ENCODE measurements at places on chromosomes 2 and 18.

- no peak overlapping the region for H3K27ac ChIP-seq
- H3K4me3 ChIP-seq: no peak overlapping the region
- H3K4me1 ChIP-seq: no peaks in the 10 kb centered on the region
- H3K36me3 ChIP-seq: no peaks in the 10 kb centered on the region
- DNase-seq: no peak
These were observed 262.5 kb downstream of the GALR1 start for GRCh38 chr18:77512152-77512551.

DNA sequence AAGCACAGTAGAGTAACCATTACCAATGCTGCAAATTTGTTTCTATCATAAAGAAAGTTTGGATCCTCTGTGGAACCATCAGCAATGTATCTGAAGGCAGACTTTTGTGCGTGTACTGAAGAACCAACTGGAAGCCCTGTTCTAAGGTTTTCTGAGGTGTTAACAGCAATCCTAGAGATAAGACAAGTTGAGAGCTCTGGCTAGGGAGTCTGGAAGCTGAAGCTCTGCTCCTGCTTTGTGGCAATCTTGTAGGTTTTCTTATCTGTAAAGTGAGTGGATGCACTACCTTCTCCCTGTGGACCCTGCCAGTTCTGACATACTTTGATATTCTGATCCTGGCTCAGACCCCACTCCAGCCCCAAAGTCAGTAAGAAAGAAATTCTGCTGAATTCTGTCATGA is 171.2 kb upstream of the SLC14A2 start:
- no peaks in the 10 kb centered on the region for H3K36me3 ChIP-seq
- no peak overlapping the region for H3K27ac ChIP-seq
- DNase-seq: no peak
- H3K27me3 ChIP-seq: no peaks in the 10 kb centered on the region
- no peak overlapping the region for H3K4me3 ChIP-seq

DNA sequence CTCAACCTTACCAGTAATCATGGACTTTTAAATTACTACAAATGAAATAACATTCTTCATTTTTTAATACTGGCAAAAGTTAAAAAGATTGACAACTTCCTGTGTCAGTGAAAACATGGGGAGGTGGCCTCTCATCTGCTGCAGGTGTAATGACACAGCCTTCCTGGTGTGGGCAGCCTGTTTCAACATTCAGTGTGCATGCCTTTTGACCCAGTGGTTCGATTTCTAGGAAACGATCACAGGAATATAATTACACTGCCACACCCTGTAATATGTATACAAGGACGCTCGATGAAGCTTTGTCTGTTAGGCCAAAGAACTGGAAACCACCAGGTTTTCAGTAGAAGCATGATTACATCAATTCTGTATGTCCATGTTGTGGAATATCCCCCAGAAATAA is 68.7 kb downstream of the MTHFD2 start:
- no peak overlapping the region for H3K27ac ChIP-seq
- H3K4me3 ChIP-seq: no peak overlapping the region
- H3K4me1 ChIP-seq: no peaks in the 10 kb centered on the region
- no peak for DNase-seq

DNA sequence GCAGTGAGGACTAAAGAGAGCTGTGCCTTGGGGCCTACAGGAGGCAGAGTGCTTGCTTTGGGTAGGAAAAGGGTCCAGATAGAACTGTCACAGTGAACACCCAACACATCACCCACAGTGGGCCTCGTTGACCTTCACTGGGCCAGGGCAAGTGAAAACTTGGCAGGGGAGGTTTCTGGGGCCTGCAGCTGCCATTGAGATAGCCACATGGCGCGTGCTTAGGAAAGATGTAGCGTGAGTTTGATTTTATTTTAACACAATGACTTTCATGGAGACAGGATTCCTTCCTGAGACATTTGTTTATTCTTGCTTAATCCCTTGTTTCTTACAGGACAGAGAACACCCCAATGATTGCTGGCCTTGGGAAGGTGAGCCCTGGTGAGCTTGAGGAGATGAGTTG is 9.3 kb upstream of the ESPNL start:
- H3K36me3 ChIP-seq: peaks cover 7% of the 10 kb centered on the region
- H3K4me3 ChIP-seq: no peak overlapping the region
- H3K4me1 ChIP-seq: no peaks in the 10 kb centered on the region

DNA sequence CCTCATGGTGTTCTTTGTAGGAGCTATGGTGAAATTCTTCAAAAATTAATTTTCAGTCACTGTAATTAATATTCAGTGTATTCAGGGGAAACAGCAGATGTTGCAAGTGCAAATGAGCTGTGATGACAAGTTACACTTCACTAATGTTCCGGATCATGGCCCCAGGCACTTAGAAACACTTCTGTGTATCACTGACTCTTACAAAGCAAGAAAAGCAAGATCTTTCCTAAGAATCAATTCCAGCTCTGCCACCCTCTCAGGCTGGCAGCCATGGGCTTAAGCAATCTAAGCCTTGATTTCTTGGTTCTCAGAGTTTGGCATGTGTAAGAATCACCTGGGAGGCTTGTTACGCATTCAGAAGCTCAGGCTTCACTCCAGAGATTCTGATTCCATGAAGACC is 78.0 kb downstream of the MARCHF4 start:
- no peaks in the 10 kb centered on the region for H3K4me1 ChIP-seq
- H3K36me3 ChIP-seq: no peaks in the 10 kb centered on the region
- H3K27ac ChIP-seq: no peak overlapping the region
- H3K4me3 ChIP-seq: no peak overlapping the region
- H3K27me3 ChIP-seq: no peaks in the 10 kb centered on the region

DNA sequence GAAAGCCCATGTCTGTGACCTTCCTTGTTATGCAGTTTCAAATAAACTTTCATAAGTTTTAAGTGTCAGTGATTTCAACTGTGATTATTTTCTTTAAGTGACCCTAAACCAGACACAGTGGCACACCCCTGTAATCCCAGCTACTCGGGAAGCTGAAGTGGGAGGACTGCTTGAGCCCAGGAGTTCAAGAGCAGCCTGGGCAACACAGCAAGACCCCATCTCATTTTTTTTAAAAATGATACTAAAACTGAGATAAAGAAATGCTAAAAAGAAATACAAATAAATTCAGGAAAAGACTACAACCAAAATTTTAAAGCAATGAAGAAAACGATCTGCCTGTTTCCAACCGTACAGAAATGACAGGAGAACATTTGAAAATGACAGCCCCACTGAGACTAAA is 54.2 kb downstream of the ROCK2 start:
- no peak for DNase-seq
- H3K4me1 ChIP-seq: peaks cover 2% of the 10 kb centered on the region
- H3K36me3 ChIP-seq: no peaks in the 10 kb centered on the region
- H3K4me3 ChIP-seq: no peak overlapping the region
- no peak overlapping the region for H3K27ac ChIP-seq

- no peak overlapping the region for H3K27ac ChIP-seq
- no peak for DNase-seq
- H3K4me3 ChIP-seq: no peak overlapping the region
- H3K36me3 ChIP-seq: no peaks in the 10 kb centered on the region
- H3K4me1 ChIP-seq: no peaks in the 10 kb centered on the region
- H3K27me3 ChIP-seq: no peaks in the 10 kb centered on the region
These were observed 30.9 kb upstream of the RNF149 start for GRCh38 chr2:101339266-101339880.

DNA sequence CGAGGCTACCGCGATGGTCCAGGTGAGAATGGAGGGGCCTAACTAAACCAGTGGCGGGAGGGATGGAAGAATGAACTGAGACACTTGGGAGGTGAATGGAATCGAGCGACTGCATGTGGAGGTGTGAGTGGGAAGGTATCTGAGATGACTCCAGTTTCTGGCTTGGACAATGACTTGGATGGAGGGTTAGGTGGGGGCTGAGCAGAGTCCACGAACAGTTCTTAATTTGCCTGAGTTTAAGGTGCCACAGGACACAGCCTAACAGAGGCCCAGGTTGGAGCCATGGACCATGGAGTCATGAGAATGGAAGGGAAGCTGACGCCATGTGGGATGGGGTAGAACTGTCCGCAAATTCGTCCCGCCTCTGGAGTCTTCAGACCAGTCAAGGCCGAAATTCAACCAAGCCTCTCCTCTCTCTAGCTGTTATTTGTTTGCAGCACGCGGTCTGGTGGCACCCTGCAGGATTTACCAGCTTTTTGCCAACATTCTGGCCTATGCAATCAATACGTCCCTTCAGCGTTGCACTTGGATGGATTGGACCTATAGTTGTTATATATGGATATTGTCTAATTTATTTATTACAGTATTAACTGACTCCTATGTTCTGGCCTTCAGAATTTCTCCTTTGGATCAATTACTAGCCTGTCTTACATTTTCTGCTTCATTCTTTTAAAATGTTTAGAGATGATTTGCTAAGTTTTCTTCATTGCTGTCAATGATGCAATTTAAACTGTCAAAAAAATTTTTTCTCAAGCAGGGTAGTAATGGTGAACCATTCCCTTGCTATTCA is 940 bp upstream of the BOLA3 start:
- no peak for DNase-seq
- H3K4me3 ChIP-seq: no peak overlapping the region
- H3K36me3 ChIP-seq: peaks cover 5% of the 10 kb centered on the region
- H3K27me3 ChIP-seq: no peaks in the 10 kb centered on the region
- peaks cover 5% of the 10 kb centered on the region for H3K4me1 ChIP-seq

DNA sequence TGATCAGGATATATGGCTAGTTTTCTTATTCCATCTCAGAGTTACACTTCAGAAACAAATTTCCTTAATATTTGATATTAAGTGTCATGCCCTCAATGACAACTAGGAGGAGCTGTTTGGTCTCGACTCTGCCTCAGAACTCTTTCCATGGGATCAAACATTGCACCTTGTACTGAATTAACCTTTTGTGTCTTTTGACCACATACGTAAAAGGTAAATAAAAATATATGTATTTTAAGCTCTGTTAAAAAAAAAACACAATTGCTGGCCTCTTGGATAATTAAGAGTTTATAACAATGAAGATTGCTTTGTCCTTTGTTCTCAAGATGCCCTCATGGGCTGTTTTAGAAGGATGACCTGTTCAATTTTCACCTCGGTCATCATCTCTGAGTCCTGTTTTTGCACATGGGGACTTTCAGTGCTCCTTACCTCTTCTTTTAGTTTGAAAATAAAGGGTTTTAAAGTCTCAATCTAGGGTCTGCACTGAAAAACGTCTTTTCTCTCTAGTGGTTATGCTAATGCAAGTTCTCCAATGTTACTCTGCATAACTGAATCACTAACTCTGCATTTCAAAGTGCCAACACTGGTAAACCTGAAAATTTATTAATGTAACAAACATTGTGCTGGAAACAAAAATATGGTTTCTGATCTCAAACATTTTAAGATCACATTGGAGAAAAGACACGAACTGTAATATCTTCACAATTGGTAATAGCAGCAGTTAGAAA is 18.8 kb upstream of the FN1 start:
- no peak for DNase-seq
- H3K27me3 ChIP-seq: no peaks in the 10 kb centered on the region
- H3K4me1 ChIP-seq: no peaks in the 10 kb centered on the region
- H3K4me3 ChIP-seq: no peak overlapping the region
- H3K27ac ChIP-seq: no peak overlapping the region

DNA sequence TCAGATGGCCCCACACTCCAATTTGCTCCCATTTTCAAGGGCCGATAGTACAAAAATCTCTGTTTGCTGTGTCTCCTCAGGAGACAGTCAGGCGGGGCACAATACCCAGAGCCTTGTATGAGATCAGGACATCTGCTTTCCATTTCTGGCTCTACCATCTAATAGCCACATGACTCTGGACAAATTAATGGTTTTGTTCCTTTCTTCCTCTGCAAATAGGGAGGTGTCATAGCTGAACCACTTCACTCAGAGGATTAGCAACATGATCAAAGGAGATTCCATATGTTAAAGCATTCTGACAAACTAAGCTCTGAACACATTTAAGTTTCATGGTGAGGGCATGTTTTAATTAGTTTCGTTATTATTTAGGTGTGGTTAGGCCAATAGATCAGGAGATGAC is 602.1 kb upstream of the SYT4 start:
- no peaks in the 10 kb centered on the region for H3K4me1 ChIP-seq

- H3K27me3 ChIP-seq: no peaks in the 10 kb centered on the region
- H3K36me3 ChIP-seq: peaks cover 10% of the 10 kb centered on the region
- H3K4me3 ChIP-seq: no peak overlapping the region
- H3K4me1 ChIP-seq: peaks cover 56% of the 10 kb centered on the region
- H3K27ac ChIP-seq: peak overlapping the region; percentile 87
These were observed 43.2 kb downstream of the LPIN2 start for GRCh38 chr18:2969695-2970094.

GRCh38 chr2:149246186-149246585 is 84.2 kb upstream of the LYPD6 start:
- H3K27ac ChIP-seq: no peak overlapping the region
- no peak for DNase-seq
- no peaks in the 10 kb centered on the region for H3K4me1 ChIP-seq
- no peaks in the 10 kb centered on the region for H3K27me3 ChIP-seq
- no peak overlapping the region for H3K4me3 ChIP-seq

- no peak overlapping the region for H3K27ac ChIP-seq
- H3K4me3 ChIP-seq: no peak overlapping the region
- peaks cover 7% of the 10 kb centered on the region for H3K4me1 ChIP-seq
- H3K27me3 ChIP-seq: peaks cover 2% of the 10 kb centered on the region
These were observed 34.8 kb upstream of the ITM2C start for GRCh38 chr2:230829959-230830358.

DNA sequence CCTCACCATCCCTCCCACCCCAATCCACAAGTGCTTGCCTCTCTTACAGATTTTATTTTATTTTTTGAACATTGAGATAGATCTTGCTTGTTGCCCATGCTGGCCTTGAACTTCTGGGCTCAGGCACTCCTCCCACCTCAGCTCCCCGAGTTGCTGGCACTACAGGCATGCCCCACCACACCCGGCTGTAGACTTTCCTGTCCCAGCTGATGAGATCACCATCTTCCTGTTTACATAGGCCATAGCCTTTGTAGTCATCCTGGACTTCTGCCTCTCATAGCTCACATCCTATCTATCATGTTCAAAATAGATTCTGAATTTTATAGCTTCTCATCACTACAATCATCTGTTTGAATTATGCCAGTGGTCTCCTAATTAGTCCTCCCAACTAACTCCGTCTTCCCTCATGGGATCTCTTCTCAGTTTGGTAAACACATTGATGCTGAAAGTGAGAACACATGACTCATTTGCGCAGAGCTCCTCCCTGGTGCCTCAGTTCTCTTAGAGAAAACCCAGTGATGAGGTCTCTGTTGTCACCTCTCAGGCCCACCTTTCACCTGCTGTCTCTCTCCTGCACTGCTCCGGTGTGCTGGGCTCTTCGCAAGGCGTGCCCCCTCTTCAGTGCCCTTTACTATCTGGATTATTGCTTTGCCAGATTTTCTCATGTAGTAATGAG is 243.0 kb downstream of the ZNF407 start:
- H3K27me3 ChIP-seq: no peaks in the 10 kb centered on the region
- DNase-seq: no peak
- H3K36me3 ChIP-seq: no peaks in the 10 kb centered on the region
- H3K4me3 ChIP-seq: no peak overlapping the region

- peak; percentile 24 for DNase-seq
- H3K36me3 ChIP-seq: no peaks in the 10 kb centered on the region
- H3K27me3 ChIP-seq: no peaks in the 10 kb centered on the region
- no peaks in the 10 kb centered on the region for H3K4me1 ChIP-seq
- H3K27ac ChIP-seq: no peak overlapping the region
These were observed 103.6 kb upstream of the CELF4 start for GRCh38 chr18:37668971-37669747.

- H3K27me3 ChIP-seq: no peaks in the 10 kb centered on the region
- no peak overlapping the region for H3K27ac ChIP-seq
- H3K4me3 ChIP-seq: no peak overlapping the region
- DNase-seq: no peak
- no peaks in the 10 kb centered on the region for H3K36me3 ChIP-seq
- no peaks in the 10 kb centered on the region for H3K4me1 ChIP-seq
These were observed 33.5 kb upstream of the CRIM1 start for GRCh38 chr2:36322108-36322507.

- H3K27ac ChIP-seq: no peak overlapping the region
- no peaks in the 10 kb centered on the region for H3K36me3 ChIP-seq
- H3K4me1 ChIP-seq: no peaks in the 10 kb centered on the region
- H3K27me3 ChIP-seq: no peaks in the 10 kb centered on the region
- no peak for DNase-seq
These were observed 178.0 kb downstream of the SH3BP4 start for GRCh38 chr2:235129850-235130249.

Measured in liver (tissue), 10 donors.